Stimulated activated CD4-positive, alpha-beta T cell treated with anti-CD3 and anti-CD28 coated beads, Interleukin-2, amount 100 ng/mL, for 24 hours (primary cell): ENCODE measurements at places on chromosomes 2 and 18.

GRCh38 chr18:59383851-59384250 lies 24.8 kb upstream of the LMAN1 start:
- no peak for DNase-seq

- DNase-seq, result no peak
Observed at GRCh38 chr18:45785134-45785533, 40.3 kb upstream of the SIGLEC15 start.

GRCh38 chr2:29420464-29420863 lies 305.2 kb downstream of the CLIP4 start:
- DNase-seq, result no peak

- DNase-seq, result peak; percentile 87
Observed at GRCh38 chr2:156332534-156333273, at the start of gene NR4A2. TSS of gene NR4A2 (minus strand) at chr2:156332721. CDS start at chr2:156330186, 2,535 bp downstream.

DNA sequence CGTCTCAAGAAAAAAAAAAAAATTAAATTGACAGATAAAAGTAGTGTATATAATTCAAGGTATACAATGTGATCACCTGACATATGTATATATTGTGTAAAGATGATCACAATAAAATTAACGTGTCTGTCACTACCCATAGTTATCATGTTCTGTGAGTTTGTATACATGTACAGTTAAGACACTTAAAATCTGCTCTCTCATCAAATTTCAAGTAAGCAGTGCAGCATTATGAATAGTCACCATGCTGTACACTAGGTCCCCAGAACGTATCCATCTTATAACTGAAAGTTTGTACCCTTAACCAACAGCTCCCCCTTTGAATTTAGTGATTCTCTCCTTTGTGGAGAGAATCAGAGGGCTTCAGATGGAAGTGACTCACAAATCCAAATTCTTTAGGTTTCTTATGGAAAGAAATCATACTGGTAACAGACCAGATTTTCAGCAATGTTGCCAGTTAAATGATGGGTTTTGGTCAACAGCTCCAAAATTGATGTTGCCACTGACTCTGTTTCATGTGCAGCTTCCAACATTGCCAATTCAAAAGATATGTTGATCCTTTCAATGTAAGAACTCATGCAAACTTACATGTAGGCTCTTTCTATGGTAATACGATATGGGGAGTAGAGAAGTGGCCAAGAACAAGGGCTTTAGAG lies 281.5 kb downstream of the AFF3 start:
- no peak for DNase-seq

DNA sequence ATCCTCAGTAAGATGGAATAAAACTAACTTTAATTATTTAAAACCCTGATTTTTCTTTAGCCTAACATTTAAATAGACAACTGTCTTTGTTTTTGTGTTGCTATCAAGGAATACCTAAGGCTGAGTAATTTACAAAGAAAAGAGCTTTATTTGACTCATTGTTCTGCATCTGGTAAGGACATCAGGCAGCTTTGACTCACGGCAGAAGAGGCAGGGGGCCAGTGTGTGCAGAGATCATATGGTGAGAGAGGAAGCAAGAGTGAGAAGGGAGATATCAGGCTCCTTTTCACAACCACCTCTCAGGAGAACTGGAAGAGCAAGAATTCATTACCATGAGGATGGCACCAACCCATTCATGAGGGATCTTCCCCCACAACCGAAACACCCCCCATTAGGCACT lies 64.6 kb upstream of the TFPI start:
- DNase-seq, result no peak
